COR-L47 (cell line): ENCODE measurements at places on chromosomes 2 and 18.
A peak's percentile ranks its signal among the peaks of the same experiment; 100 is the strongest.

GRCh38 chr2:228224410-228224809 lies 42.9 kb upstream of the SPHKAP start:
- DNase-seq, result no peak

- DNase-seq, result no peak
These were observed 1.1 kb upstream of the FARP2 start for GRCh38 chr2:241354668-241355658.

GRCh38 chr2:100182494-100183361 lies 40.3 kb upstream of the AFF3 start:
- DNase-seq, result peak; percentile 21

DNA sequence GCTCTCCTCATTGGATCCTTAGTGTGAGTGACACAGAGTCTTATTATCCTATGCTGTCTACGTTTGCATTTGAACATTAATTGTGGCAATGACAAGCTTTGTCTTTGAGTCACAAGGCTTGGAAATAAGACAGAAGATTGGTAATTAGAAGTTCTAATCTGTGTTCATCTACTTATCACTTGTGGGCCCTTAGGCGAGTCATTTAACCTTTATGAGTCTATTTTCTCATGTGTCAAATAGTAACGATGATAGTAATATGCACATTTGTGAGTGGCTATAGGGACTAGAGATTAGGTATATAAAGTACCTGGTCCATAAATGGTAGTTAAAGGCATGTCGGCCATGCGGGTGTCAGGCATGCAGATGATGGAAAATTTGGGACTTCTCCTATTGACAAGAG lies 105.6 kb upstream of the NABP1 start:
- DNase-seq, result no peak

DNA sequence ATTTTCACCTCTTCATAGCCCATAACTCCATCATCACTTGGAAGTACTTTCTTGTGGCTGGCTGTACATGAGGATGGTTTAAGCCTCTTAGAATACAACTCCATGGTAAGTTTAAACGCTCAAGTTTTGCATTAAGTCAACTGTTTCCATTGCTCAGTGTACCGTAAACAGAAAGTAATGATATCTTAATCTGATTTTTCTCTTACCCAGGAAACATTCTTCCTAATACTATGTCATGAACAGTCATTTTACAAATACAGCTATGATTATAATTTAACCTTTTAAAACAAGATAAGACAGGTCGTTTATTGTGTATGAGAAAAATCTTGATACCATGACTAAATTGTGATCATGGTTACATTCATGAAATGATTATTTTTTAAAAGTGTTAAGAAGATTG lies 11.6 kb upstream of the DYNC2LI1 start:
- no peak for DNase-seq

- no peak for DNase-seq
These were observed 5.3 kb downstream of the RNU2-63P start for GRCh38 chr2:88011011-88011410.

GRCh38 chr2:178629463-178629862 lies 149.2 kb downstream of the PLEKHA3 start:
- no peak for DNase-seq

GRCh38 chr2:239964399-239965185 lies 60.5 kb downstream of the NDUFA10 start:
- no peak for DNase-seq

- DNase-seq, result no peak
These were observed 146.7 kb downstream of the RPIA start for GRCh38 chr2:88838165-88838635.

GRCh38 chr2:118061135-118061955 lies 26.9 kb upstream of the INSIG2 start:
- DNase-seq, result no peak

GRCh38 chr2:35963824-35964223 lies 391.8 kb upstream of the CRIM1 start:
- no peak for DNase-seq

GRCh38 chr2:46701152-46701551 lies 214.5 kb downstream of the MCFD2 start:
- no peak for DNase-seq

- DNase-seq, result peak; percentile 56
These were observed 61.9 kb downstream of the PPP1R1C start for GRCh38 chr2:182047544-182047943.

GRCh38 chr2:151860210-151860609 lies 32.0 kb upstream of the ARL5A start:
- DNase-seq, result no peak

DNA sequence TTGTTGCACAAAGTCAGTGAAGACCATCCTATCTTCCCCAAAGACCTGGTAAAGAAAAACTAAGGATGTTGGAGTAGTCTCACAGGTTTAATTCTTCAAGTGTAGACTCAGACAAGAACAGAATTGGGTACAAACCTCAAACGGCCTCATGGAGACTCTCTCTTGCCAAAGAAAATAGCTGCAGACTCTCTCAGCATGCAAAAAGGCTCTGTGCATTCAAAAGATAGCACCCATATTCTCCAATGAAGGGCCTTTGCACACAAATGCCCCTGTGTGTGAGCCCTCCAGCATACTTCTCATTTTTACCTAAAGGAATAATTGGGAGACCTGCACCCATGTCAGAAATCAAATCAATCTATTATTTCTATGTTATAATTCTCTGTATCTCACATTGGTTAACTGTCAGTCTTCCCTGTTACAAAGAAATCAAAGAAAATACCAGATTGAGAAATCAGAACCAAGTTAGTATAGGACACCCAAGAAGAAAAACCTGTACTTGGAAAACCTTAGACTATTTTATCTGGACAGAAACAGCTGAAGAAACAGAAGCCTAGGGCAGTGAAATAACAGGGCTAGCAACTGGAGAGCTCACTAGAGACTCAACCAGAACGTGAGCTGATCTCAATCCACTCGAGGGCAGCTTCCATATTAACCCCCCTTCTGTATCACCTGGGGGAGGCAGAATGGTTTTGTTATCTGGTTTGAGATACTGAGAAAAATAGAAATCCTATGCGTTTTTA lies 134.7 kb upstream of the DNAJC10 start:
- no peak for DNase-seq

DNA sequence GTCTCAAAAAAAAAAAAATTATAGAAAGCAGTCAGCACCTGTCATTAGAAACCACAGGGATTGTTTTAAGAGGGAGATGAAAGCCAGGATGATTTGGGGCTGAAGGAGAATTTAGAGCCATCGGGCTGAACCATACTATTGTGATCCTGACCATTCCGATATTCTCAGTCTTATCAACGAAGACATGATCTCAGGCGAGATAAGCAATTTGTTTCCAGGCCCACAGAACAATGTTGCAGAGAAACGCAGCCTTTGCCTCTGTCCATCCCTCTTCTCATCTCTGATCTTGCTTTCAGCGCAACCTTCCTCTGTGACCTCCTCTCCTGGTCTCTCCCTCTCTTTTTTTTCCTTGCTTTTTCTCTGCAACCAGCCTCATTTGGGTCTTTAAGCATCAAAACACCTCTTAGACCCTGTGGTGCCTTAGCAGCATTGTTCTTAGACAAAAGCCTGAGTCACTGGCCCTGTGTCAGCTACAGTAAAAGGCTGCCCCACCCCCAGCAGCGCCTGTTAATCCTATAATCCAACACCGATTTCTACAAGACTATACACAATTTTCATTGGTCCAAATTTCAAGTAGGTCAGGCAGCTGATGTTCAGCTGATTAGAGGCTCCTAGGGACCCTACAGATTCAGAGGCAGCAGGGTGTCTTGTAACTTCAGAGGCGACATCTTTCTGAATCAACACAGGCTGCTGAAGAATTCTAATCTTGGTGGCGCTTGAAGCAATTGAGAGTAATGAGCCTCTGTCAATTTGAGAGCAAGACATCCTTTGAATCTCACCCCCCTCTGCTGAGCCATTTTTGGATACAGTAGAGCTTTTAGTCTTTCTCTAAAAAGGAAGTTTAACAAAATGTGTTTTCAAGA lies 206.0 kb downstream of the NCK2 start:
- DNase-seq, result peak; percentile 19
